ENCODE measurements at places on chromosomes 4 and X.

- no peak for DNase-seq
- no peak overlapping the region for H3K27ac ChIP-seq
- H3K4me3 ChIP-seq: no peak overlapping the region
- peaks cover 9% of the 10 kb centered on the region for H3K27me3 ChIP-seq
Observed at GRCh38 chr4:185015108-185015507, 3.2 kb upstream of the HELT start.

- no peak overlapping the region for H3K27ac ChIP-seq
- H3K4me3 ChIP-seq: no peak overlapping the region
- DNase-seq: no peak
- no peaks in the 10 kb centered on the region for H3K36me3 ChIP-seq
- no peaks in the 10 kb centered on the region for H3K4me1 ChIP-seq
Observed at GRCh38 chrX:27236681-27237080, 226.5 kb downstream of the PPP4R3C start.

DNA sequence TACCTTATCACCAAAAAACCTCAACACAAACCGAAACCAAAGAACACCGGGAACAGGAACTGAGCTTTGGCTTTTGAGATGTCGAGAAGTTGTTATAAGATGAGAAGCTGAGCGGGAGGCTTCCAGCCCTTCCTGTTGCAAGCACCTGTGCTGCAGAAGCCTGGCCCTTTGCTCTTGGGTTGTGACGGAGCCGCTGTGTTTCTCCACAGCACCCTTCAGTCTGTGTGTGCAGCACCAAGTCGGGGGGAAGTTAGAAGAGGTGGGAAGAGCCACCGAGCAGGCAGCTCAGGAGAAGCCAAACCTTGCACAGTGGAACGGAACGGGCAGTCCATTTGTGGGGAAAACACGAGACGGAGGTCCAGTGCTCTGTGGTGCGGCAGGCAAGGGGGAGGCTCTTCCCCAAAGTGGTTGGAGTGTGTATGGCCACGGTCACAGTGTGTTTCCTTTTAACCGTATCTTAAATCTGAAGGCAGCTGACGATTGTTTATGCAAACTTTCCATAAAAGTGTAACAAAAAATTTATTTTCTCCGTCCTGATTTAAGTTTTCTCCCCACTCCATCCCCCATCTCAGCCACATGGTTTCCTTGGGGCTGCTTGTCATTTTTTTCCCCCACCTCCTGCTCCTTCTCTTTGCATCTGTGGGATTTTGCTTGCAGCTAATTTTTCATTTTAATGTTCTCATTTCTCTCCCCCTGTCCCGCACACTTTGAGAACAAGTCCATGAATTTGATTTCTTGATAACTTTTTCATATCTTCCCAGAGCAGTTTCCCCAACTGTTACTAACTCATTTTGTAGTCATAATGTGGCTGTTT lies 123.7 kb downstream of the STOX2 start:
- H3K36me3 ChIP-seq: no peaks in the 10 kb centered on the region
- no peaks in the 10 kb centered on the region for H3K4me1 ChIP-seq
- no peak overlapping the region for H3K4me3 ChIP-seq
- DNase-seq: no peak

- H3K4me3 ChIP-seq: no peak overlapping the region
- no peaks in the 10 kb centered on the region for H3K4me1 ChIP-seq
- H3K27ac ChIP-seq: no peak overlapping the region
- H3K36me3 ChIP-seq: no peaks in the 10 kb centered on the region
Observed at GRCh38 chrX:106450405-106450804, 161.4 kb upstream of the RADX start.

DNA sequence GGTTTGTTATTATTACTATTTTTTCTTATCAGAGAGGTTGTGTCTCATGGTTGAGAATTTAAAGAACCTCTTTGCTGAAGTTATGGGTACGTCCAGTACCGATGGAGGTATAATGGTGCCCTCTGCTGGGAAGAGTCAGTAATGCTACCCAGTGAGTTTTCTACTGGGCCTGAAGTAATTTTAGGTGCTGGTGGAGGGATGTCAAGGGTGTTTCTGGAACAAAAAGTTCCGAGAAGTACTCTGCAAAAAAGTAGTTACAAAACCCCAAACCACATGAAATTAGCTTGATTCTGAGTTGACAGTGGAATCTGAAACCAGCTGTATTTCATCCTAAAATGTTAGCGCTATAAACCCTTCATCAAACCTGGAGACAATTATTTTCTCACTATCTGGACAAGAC lies 102.5 kb upstream of the MID1 start:
- no peaks in the 10 kb centered on the region for H3K27me3 ChIP-seq
- no peaks in the 10 kb centered on the region for H3K36me3 ChIP-seq
- DNase-seq: peak; percentile 46
- H3K4me3 ChIP-seq: no peak overlapping the region
- H3K27ac ChIP-seq: no peak overlapping the region

DNA sequence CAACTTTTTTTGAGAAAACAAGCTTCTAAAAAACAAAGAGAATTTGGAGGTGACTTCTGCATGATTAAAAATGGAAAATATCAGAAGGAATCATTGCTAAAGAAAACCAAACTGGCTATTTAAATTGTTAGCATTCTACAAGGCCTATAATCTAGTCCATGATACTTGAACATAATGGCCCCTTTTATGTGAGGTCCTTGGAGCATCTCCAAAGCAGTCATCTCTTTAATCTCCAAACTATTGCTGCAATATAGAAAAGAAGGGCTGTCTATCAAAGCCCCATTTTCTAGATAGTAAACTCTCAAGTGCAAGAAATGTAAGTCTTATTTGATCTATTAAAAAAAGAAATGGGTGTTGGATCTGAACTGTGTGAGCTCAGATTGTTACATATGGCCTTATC lies 615.1 kb downstream of the CENPC start:
- no peak for DNase-seq
- no peak overlapping the region for H3K4me3 ChIP-seq
- no peak overlapping the region for H3K27ac ChIP-seq

GRCh38 chr4:182969651-182970279 lies 52.6 kb upstream of the DCTD start:
- no peak for DNase-seq
- H3K36me3 ChIP-seq: no peaks in the 10 kb centered on the region
- no peak overlapping the region for H3K4me3 ChIP-seq

DNA sequence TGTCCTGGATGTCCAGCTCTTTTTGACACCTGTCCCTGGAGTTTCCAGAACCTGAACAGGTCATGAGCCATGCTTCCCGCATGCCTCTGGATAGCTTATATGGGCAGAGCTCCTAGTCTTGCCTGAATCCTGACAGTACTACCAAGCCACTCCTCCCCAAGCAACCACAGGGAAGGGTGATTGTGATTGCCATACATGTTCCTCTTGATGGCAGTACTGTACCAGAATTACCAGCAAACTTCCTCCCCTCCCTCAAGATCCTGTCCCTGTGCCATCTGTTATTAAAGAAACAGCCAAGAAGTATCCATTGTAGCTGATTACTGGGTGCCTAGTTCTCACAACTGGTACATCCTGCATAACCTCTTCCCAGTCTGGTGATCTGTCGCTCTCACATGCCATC lies 264.3 kb upstream of the AGTR2 start:
- no peaks in the 10 kb centered on the region for H3K4me1 ChIP-seq
- no peaks in the 10 kb centered on the region for H3K36me3 ChIP-seq
- no peak overlapping the region for H3K4me3 ChIP-seq
- DNase-seq: no peak

DNA sequence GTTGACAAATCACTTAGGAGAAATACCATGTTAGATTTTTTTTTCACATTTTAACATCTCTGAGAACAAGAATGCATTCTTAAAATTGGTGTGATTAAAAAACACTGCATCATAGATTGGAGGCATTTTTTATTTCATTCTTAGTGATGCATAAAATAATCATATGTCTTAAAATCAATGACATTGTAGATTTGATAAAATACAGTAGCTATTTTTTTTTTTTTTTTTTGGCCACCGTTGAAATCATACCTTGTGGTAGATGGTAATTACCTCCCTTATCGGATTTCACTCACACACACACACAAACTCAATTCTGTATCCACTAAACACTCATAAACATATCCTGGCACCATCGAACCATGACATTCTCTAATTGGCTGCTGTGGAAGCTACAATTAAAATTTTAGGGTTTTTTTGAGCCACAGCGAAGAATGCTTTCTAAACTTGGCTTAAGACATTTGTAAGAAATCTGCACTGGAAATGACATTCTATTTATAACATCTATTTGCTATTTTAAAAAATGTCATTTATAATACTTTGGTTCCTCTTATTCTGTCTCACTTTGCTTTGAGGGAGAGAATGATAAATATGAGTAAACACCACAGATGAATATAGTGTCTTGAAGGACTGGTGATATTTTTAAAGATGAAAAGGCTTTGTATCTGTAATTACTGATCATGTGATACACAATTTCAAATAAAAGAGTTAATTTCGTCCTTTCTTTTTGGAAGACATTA lies 60.1 kb downstream of the CCSER1 start:
- H3K27me3 ChIP-seq: peaks cover 8% of the 10 kb centered on the region
- H3K36me3 ChIP-seq: no peaks in the 10 kb centered on the region
- no peak for DNase-seq
- no peaks in the 10 kb centered on the region for H3K4me1 ChIP-seq
- no peak overlapping the region for H3K4me3 ChIP-seq

DNA sequence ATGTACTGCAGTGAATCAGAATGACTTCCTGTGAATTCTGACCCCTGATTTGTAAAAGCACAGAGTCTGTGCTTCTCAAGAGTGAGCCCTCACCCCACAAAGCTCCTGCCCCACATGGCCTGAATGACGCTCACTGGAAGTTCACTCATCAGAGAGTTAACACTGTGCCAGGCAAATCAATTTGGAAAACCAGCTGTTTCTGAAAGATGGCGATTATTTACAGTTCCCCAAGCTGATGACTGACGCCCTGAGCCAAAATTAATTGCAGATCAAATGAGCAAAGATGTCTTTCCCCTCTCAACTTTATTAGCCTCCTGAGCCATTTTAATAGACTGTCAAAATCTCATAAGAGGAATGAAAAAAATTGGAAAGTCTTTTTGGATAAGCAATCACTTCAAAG lies 118.0 kb downstream of the SLC2A9 start:
- H3K27ac ChIP-seq: no peak overlapping the region
- peaks cover 7% of the 10 kb centered on the region for H3K36me3 ChIP-seq
- no peak overlapping the region for H3K4me3 ChIP-seq

GRCh38 chr4:154427149-154427548 lies 64.5 kb downstream of the DCHS2 start:
- no peaks in the 10 kb centered on the region for H3K27me3 ChIP-seq
- H3K36me3 ChIP-seq: no peaks in the 10 kb centered on the region
- no peak overlapping the region for H3K4me3 ChIP-seq
- DNase-seq: no peak

GRCh38 chrX:140503714-140504351 lies 1.0 kb downstream of the SOX3 start:
- DNase-seq: no peak
- peaks cover 5% of the 10 kb centered on the region for H3K27me3 ChIP-seq
- no peak overlapping the region for H3K27ac ChIP-seq
- peak overlapping the region; percentile 37 for H3K4me3 ChIP-seq
- peaks cover 9% of the 10 kb centered on the region for H3K4me1 ChIP-seq

GRCh38 chr4:90207887-90208454 lies 80.8 kb downstream of the CCSER1 start:
- no peaks in the 10 kb centered on the region for H3K36me3 ChIP-seq
- no peak overlapping the region for H3K4me3 ChIP-seq
- no peaks in the 10 kb centered on the region for H3K27me3 ChIP-seq
- DNase-seq: no peak
- no peaks in the 10 kb centered on the region for H3K4me1 ChIP-seq

DNA sequence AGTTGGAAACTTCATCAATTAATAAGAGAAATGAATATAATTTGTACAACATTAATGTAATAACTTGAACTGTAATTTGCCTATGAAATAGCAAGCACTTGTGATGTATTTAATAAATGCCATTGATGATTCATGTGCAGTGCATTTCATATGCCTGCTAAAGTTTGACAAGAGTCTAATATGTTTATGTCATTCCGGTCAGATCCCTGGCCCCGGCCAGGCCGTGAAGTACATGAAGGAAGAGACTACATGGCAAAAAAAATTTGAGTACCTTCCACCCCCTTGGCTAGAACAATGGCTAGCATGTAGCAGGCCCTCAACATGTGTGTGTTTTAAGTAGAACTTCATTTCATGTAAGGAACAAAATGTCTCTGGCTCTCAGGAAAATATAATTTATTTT lies 161.3 kb downstream of the ATP10D start:
- H3K4me3 ChIP-seq: no peak overlapping the region
- H3K27ac ChIP-seq: no peak overlapping the region

- no peaks in the 10 kb centered on the region for H3K27me3 ChIP-seq
- no peaks in the 10 kb centered on the region for H3K36me3 ChIP-seq
- DNase-seq: no peak
- H3K4me3 ChIP-seq: no peak overlapping the region
- no peaks in the 10 kb centered on the region for H3K4me1 ChIP-seq
Observed at GRCh38 chr4:121253961-121254360, 89.8 kb upstream of the TNIP3 start.

GRCh38 chr4:159395693-159396092 lies 292.8 kb downstream of the RAPGEF2 start:
- H3K36me3 ChIP-seq: no peaks in the 10 kb centered on the region
- no peaks in the 10 kb centered on the region for H3K27me3 ChIP-seq
- H3K4me1 ChIP-seq: no peaks in the 10 kb centered on the region
- H3K4me3 ChIP-seq: no peak overlapping the region
- DNase-seq: no peak

DNA sequence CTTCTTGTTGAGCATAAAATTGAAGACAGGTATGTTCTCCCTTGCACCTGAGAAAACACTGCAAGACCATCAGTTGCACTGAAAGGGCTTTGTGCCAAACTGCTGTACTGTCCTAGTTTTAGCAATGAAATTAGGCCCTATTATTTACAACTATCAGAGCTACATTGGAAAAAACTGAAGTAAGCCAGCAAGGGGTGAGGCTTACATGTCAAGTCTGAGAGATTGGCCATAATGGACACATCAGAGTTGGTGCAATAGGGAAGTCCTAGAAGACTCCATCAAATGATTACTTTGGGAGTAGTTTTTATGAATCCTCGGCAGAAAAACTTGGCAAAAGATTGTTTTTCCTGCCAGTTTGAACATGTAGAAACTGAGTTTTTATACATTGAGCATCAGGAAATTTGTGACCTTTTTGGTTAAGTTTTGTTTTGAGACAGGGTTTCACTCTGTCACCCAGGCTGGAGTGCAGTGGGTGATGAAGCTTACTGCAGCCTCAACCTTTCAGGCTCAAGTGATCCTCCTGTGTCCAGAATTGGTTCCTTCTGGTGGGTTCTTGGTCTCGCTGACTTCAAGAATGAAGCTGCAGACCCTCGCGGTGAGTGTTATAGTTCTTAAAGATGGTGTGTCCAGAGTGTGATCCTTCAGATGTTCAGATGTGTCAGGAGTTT lies 160.1 kb upstream of the BANK1 start:
- H3K36me3 ChIP-seq: no peaks in the 10 kb centered on the region
- no peak overlapping the region for H3K27ac ChIP-seq
- H3K4me3 ChIP-seq: no peak overlapping the region
- no peak for DNase-seq
- H3K4me1 ChIP-seq: no peaks in the 10 kb centered on the region

GRCh38 chrX:149717803-149718202 lies 5.9 kb downstream of the MAGEA11 start:
- no peak for DNase-seq
- H3K4me3 ChIP-seq: no peak overlapping the region
- no peaks in the 10 kb centered on the region for H3K36me3 ChIP-seq
- H3K27ac ChIP-seq: no peak overlapping the region
- H3K27me3 ChIP-seq: no peaks in the 10 kb centered on the region
- no peaks in the 10 kb centered on the region for H3K4me1 ChIP-seq

Data from liver (tissue), 10 donors.